ENCODE measurements at places on chromosomes 4 and X.

DNA sequence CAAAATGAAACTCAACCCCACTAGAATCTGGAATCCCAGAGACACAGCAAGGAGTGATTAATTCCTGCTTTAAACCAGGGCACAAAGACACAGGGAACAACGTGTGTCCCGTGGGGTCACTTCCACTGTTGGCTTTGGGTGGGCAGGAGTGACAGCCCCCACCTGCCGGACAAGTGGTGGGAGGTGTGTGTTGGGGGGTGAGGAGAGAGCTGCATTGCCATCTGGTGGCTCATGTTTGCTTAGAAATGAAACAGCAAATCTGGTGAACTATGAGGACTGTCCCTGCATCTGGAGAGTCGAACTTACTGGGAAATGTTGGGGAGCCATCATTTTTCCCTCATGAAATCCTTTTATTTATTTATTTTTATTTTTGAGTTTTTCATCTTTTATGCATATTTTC is 75.9 kb upstream of the AFAP1 start:
- no peak for DNase-seq

- DNase-seq: no peak
Measured at GRCh38 chr4:80726471-80726870, 304.0 kb upstream of the BMP3 start.

GRCh38 chr4:41435510-41435909 is 102.4 kb upstream of the LIMCH1 start:
- no peak for DNase-seq

- DNase-seq: no peak
Measured at GRCh38 chrX:10008483-10009056, 41.4 kb downstream of the CLDN34 start.

DNA sequence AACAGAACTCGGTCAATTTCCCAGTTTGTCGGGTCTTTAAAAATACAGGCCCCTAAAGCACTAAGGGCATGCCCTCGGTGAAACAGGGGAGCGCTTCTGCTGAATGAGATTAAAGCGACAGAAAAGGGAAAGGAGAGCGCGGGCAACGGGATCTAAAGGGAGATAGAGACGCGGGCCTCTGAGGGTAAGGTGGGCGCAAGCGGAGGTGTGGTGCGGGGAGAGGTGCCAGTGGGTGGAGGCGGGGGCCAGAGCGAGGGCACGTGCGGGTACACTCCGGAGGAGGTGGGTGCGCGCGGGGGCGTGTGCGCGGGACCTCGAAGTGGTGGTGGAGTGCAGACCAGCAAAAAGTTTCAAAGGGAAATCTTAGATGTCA is 787 bp upstream of the TET2 start:
- peak; percentile 35 for DNase-seq

DNA sequence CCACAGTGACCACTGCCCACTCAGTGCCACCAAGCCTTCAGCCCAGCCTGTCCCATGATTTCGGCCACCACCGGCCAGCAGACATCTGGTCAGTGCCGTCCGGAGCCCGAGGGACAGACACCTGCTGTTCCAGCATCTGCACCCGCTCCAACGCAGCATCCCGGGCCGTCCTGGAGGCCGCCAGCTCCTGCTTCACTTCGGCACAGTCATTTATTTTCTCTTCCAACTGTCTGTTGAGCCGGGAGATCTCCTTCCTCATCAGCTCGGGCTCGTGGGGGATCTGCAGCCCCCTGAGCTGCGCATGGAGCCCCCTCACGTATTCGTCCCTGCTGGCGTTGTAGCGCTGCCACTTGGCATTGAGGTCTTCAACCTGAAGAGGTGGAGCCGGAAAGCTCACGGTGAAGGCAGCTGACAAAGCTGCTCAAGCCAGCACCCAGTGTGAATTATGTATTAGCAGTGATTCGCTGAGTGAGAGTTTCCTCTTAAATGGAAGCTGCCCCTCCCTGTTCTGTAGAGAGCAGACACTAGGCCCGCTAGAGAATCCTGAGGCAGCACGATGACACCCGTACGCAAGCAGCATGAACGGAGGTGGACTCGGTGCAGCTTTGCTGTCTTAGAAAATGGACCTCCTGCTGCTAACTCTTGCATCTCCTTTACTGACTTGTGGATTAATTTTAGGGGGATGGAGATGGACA is 11.4 kb downstream of the TNIP2 start:
- DNase-seq: no peak

GRCh38 chrX:150014525-150014924 is 76.2 kb upstream of the EOLA2 start:
- no peak for DNase-seq

DNA sequence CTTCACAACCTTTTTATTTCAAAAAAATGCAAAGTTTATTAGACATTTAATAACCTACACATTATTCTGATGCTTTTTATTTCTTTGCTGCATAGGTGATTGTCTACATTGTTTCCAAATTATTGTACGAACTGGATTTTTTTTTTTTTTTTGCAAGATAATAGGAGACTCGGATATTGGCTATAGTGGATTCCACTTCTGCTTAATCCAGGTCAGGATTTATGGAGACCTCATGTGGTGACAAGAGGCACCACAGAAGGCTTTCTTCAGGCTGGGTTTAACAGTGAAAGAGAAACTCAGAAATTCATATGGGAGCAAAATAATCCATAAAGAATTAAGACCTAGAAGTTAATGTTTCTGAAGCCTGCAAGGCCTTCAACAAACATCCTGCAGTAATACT is 2.4 kb upstream of the SLIT2 start:
- DNase-seq: no peak

Measured in activated T-cell treated with anti-CD3 and anti-CD28 coated beads for 4 hours (primary cell).